ENCODE measurements at places on chromosomes 13 and 19. TPM values are rescaled to one million over a fixed set of nuclear protein-coding genes. Genes with fewer than 3 reads are reported as not detected.

The COL5A3 gene
- 2.8 TPM for total RNA-seq

The DCT gene
- 0.24 TPM for total RNA-seq

The FDX2 gene
- total RNA-seq, result 9.9 TPM

The TPTE2 gene
- total RNA-seq, result 0.12 TPM

The DLL3 gene
- 0.80 TPM for total RNA-seq

The CYP4F22 gene
- total RNA-seq, result 0.50 TPM

The GNG8 gene
- total RNA-seq, result 9.5 TPM

The URI1 gene
- total RNA-seq, result 68.5 TPM

The STOML3 gene
- not detected for total RNA-seq

The ZNF763 gene
- total RNA-seq, result 0.97 TPM

The TUBB4A gene
- 11.2 TPM for total RNA-seq

The NCR1 gene
- not detected for total RNA-seq

The TSHZ3 gene
- total RNA-seq, result 2.6 TPM

The OR7A17 gene
- total RNA-seq, result not detected

- no peak for DNase-seq
These were observed 34.6 kb upstream of the SLC46A3 start for GRCh38 chr13:28753208-28753892.

DNA sequence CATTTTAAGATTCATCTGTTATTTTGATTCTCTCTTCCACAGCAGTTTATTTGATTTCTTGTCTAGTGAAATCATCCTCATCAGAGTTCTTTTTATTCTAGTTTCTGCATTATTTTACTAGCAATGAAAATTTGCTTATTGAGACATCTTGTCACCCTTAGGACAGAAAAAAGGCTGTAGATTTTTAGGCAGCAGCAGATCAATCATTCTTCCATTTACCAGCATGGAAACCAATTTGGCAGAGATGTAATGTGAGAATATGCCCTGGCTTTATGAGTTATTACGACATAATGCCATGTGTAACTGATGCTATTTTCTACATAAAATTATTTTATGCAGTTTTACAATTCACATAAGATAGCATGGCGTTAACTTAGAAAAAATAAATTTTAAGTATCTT lies 688.6 kb upstream of the SLC10A2 start:
- DNase-seq, result no peak

DNA sequence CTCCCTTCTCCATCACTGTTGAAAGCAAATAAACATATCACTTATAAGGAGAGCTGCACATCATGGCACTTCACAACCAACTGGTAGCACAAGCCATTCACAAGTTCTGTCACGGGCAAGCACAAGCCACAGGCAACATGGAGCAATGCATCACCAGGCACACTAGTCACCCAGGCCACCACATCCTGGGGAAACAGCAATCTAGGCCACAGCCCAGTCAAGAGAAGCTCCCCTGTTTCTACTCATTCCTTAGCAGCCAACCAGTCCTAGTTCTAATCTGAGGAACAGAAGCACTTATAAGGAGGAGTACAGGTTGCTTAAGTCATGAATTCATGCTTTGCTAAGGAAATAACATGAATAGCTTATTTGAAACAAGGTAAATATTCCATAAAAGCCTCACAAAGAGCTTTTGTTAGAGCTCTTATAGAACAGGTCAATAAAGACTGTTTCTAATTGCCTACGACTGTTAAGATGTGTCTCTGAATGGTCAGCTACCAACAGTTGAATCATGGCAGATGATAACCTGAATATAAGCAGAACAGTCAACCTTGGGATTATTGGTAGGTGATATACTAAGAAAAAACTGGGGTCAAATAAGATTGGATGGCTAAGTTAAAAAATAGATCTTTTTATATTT lies 169.0 kb downstream of the TBC1D4 start:
- peak; percentile 80 for DNase-seq

DNA sequence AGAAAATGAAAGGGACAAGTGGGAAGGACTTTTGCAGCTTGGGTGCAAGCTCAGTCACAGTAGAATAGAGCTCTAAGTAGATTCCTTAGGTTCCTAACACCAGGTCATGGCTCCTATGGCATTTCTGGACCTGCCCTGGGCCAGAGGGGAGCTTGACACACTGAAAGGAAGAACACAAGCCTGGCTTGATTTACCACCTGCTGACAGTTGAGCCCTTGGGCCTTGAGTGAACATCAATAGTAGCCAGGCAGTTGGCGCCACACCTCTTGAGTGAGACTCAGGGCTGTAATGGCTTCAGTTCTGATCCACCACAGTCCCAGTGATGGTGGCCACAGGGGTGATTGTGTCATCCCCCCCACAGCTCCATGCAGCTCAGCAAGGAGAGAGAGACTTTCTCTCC lies 221.9 kb upstream of the PCDH17 start:
- DNase-seq, result no peak

GRCh38 chr19:10712754-10713153 lies 5.1 kb upstream of the DNM2 start:
- no peak for DNase-seq

DNA sequence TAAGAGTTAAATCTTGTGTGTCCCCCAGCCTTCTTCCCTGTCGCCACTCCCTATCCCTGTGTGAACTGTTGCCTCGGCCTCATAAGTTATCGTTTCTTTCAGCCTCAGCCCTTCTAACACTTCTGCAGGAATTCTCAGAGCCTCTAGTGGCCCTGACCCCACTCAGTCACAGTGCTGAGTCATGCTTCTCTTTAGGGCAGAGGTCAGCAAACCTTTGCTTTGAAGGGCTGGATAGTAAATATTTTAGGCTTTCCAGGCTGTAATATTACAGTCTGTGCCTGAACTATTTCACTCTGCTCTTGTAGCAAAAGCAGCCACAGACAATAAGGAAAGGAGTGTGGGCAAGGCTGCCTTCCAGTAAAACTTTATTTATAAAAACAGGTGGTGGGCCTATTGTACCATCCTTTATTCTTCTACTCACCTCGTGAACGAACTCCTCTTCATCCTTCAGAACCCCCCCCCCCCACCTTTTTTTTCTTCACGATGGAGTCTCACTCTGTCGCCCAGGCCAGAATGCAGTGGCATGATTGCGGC lies 22.1 kb downstream of the MYO9B start:
- DNase-seq, result no peak

GRCh38 chr13:47289567-47289966 lies 392.7 kb upstream of the HTR2A start:
- DNase-seq, result no peak

GRCh38 chr19:1266916-1267476 lies 2.1 kb upstream of the CIRBP start:
- DNase-seq, result peak; percentile 79

GRCh38 chr13:59651479-59651878 lies 512.2 kb downstream of the DIAPH3 start:
- DNase-seq, result no peak

DNA sequence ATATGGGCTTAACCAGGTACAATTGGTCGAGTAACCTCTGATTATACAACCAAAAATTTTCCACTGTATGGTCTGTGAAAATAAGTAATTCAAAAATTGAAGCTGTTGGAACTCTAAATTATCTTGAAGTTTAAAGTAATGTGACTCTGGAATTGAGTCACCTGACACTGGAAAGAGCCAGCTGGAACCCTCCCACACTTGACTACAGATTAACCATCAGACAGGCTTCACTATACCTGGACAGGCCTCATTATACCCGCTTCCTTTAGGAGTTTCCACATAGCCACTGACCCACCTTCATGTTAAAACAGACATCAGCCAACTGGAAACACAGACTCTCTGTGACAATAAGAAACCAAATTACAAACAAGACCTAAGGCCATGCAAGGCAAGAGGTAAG lies 1.3 kb downstream of the ZNF433 start:
- DNase-seq, result no peak

DNA sequence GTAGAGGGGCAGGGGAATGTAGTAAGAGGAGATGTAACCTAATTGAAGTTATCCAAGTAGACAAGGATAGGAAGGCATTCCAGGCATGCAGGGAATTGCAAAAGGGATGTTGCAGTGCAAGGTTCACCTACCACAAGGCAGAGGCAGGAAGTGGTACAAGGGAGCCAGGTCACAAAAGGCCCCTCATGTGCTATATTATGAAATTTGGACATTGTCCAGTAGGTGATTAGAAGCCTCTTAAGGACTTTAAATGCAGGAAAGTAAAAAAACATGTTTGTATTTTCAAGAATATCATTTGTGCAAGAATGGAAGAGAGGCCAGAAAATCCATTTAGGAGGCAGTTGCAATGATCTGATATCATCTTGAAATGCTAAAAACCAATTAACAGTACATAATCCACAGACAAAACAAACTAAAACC lies 111.4 kb downstream of the FRY start:
- no peak for DNase-seq

DNA sequence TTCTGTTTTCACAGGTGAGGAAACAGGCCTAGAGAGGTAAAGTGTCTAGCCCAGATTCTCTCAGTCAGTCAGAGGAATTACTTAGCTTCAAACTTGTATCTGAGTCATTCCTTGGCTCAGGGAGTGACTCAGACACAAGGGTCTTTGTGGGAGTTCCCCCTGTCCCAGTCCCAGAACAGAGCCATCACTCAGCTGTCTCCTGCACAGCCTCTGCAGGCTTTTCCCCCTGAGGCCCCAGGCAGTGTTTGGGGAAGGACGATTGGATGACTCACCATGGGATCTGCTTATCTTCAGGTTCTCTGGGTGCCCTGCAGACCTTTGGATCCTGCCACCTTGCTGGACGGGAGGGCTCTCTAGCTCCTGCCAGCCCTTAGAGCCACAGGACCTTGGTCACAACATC lies 13.2 kb downstream of the ZNF793 start:
- DNase-seq, result no peak

DNA sequence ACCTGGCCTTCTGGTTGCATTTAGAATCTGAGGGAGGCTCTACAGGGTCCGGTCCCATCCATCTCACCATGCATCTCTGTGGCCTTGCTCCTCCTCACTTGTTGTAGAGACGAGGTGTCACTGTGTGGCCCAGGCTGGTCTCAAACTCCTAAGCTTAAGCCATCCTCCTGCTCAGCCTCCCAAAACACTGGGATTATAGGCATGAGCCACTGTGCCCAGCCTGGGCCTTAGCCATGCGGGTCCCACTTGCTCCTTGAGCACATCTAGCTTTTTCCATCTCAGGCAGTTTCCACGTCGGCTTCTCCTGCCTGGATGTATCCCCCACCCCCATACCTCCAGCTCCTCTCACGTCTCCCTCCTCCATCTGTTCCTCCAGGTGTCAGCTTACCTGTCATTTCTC lies 9.8 kb downstream of the ELSPBP1 start:
- no peak for DNase-seq

DNA sequence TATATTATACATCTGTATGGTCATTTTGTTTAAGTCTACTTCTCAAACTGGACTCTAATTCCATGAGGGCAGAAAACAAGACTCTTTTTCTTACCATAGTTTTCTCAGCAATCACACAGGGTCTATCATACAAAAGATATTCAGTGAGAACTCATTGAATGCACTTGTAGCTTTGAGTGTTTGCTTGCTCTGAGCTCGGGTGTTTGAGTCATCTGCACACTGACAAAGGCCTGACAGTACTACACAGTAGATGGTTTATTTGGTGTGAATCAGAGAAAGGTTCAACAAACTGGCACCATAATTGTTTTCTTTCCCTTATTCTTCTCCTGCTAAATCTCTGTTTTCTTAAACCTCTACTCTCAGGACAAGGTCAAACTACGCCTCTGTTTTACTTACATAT lies 586.4 kb downstream of the LMO7 start:
- DNase-seq, result no peak

DNA sequence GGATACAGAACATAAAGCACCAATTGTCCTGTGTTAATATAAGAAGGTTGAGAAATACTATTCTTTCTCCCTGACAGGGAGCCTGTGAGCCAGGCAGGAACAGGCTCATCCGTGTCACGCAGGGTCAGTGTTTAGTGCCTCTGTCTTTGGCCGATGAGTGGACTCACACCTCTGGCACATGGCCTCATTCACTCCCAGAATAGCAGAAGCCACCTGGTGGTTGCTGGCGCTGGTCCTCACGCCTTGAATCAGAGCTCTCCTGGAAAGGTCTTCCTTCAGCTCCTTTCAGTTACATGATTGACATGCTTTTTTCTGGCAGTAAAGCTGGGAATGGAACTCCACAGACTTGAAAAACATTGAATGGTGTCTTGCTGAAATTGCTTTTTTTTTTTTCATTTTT lies 28.1 kb upstream of the SIAH3 start:
- no peak for DNase-seq

DNA sequence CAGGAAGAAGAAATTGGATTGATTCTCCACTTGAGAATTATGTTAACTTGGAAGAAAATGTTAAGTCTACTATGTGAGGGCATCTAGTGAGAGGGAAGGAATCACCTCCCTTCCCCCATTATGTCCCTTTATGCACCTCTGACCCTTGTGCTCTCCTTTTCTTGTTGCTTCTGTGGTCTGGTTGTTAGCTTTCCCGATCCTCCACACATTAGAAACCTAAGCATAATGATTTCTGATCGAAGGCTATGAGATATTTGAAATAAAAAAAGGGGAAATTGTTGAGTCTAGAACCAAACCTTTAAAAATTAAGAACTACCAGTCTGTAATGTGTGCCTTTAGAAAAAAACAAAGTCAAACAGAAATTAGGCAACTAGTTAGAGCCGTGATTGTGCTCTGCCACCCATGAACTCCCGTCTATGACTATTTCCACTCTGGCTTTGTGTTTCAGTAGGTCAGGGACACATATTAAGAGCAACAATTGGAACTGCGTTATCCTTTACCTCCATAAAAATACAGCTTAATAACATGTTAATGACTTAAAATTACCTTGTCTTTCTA lies 463 bp upstream of the GPC6 start:
- DNase-seq, result no peak

- DNase-seq, result no peak
These were observed 7.1 kb upstream of the SELENOV start for GRCh38 chr19:39507715-39508364.

DNA sequence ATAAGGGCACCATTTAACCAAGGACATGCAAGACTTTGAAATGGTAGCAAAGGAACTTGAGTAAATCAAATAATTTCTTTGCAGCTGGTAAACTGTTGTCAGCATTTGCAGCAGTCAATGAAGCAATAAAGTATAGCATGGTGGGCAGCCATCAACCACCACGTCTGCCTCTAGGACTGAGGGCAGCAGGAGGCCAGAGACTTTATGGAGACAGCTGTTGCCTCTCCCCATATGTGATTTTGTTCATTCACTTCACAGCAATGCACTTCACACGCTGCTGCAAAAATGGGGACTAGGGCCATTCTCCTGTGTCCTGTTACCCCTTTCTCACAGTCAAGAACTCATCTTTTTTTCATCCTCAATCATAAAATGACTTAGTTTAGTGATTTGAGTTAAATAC lies 51.3 kb upstream of the PCDH9 start:
- no peak for DNase-seq

DNA sequence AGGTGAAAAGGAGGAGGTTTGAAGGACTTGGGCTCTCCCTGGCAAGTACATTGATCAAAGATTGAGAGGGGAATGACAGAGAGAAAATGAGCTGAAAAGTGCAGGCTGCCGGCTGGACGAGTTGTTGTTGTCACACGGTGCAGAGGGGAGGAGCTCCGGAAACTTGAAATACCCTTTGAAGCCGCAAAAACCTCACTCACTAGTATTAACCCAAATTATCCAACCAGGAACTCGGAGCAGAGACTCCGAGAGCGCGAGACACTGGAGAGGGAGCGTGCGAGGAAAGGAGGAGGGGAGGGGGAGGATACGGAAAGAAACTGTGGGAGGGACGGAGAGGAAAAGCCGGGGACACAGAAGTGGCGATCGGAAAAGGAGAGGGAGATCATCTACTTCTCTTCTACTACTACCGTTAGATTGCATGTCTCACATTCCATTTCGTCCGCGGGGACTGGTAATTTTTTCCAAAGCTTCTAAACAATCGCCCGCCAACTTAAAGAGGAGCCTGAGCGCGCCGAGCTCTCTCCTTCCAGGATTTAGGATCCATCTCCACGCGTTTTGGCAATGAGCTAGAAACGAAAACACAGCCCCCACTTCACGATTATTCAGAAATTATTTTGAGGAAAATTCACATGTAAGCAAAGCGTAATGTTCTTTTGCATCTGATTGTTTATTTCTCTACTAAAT lies at the start of gene DACH1:
Gene DACH1, minus strand, starts transcription at position 74 of the 684 bp plus-strand sequence.
- no peak for DNase-seq

All from activated CD4-positive, alpha-beta memory T cell treated with anti-CD3 and anti-CD28 coated beads for 36 hours (primary cell).